ENCODE measurements at places on chromosomes 3 and 15. TPM values are rescaled to one million over a fixed set of nuclear protein-coding genes. Genes with fewer than 3 reads are reported as not detected.
A peak's percentile ranks its signal among the peaks of the same experiment; 100 is the strongest.

Gene ACAA1
- total RNA-seq: 65.8 TPM

- no peaks in the 10 kb centered on the region for H3K4me1 ChIP-seq
- no peaks in the 10 kb centered on the region for H3K27me3 ChIP-seq
- no peak overlapping the region for H3K4me3 ChIP-seq
- DNase-seq: no peak
- no peaks in the 10 kb centered on the region for H3K36me3 ChIP-seq
Measured at GRCh38 chr15:48076454-48076853, 44.3 kb upstream of the SLC24A5 start.

Gene TEX55
- total RNA-seq: not detected

Gene A4GNT
- total RNA-seq: not detected

- H3K36me3 ChIP-seq: no peaks in the 10 kb centered on the region
- H3K27ac ChIP-seq: no peak overlapping the region
- peaks cover 51% of the 10 kb centered on the region for H3K27me3 ChIP-seq
- no peaks in the 10 kb centered on the region for H3K4me1 ChIP-seq
Measured at GRCh38 chr15:29140475-29141307, 128.9 kb downstream of the NSMCE3 start.

Gene CCR9
- not detected for total RNA-seq

DNA sequence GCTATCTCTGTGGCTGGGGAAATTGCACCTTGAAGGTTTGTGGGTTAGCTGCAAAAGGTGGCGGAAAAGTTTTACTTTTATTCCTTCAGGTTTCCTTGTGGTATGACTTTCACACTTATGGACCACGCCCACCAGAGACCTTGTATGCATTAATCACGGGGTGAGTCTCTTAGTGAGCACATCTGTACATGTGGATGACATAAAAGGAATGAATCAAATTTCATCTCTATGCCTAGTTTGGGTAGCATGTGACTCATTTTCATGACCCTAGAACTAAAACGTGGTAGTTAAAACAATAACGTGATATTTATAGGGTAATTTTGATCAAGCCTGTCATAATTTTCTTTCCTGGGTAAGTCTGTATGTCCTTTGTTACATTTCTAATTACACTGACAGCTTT is 141.7 kb downstream of the PDCD6IP start:
- H3K27ac ChIP-seq: no peak overlapping the region
- no peak overlapping the region for H3K4me3 ChIP-seq
- H3K4me1 ChIP-seq: no peaks in the 10 kb centered on the region
- no peaks in the 10 kb centered on the region for H3K27me3 ChIP-seq
- no peaks in the 10 kb centered on the region for H3K36me3 ChIP-seq

DNA sequence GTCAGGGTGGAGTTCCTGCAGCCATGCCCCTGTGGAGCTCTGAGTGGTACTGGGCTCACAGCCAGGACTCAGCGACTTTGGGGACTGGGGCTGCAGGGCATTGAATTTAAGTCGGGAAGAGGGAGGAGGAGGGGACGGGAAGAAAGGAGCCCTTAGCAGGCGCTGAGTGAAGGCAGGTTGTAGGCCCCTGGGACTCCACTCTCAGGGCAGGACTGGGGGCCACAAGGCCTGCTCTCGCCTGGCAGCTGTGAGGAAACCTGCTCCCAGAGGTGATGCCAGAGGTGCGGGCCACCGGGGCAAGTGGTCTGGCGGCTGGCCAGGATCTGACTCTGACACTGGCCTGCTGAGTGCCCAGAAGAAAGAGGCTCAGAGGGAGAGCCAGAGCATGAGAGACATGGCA is 73.5 kb downstream of the EPHB3 start:
- no peak overlapping the region for H3K27ac ChIP-seq
- H3K4me3 ChIP-seq: no peak overlapping the region
- H3K27me3 ChIP-seq: no peaks in the 10 kb centered on the region

GRCh38 chr3:120418446-120418845 is 32.3 kb downstream of the FSTL1 start:
- no peak overlapping the region for H3K4me3 ChIP-seq
- H3K27ac ChIP-seq: no peak overlapping the region
- no peak for DNase-seq
- peaks cover 11% of the 10 kb centered on the region for H3K4me1 ChIP-seq

- H3K36me3 ChIP-seq: no peaks in the 10 kb centered on the region
- no peaks in the 10 kb centered on the region for H3K27me3 ChIP-seq
- peak overlapping the region; percentile 86 for H3K27ac ChIP-seq
Measured at GRCh38 chr3:105365391-105366325, 1.1 kb upstream of the ALCAM start.

Gene THBS1
- 406 TPM for total RNA-seq

Gene RTP4
- 0.90 TPM for total RNA-seq

DNA sequence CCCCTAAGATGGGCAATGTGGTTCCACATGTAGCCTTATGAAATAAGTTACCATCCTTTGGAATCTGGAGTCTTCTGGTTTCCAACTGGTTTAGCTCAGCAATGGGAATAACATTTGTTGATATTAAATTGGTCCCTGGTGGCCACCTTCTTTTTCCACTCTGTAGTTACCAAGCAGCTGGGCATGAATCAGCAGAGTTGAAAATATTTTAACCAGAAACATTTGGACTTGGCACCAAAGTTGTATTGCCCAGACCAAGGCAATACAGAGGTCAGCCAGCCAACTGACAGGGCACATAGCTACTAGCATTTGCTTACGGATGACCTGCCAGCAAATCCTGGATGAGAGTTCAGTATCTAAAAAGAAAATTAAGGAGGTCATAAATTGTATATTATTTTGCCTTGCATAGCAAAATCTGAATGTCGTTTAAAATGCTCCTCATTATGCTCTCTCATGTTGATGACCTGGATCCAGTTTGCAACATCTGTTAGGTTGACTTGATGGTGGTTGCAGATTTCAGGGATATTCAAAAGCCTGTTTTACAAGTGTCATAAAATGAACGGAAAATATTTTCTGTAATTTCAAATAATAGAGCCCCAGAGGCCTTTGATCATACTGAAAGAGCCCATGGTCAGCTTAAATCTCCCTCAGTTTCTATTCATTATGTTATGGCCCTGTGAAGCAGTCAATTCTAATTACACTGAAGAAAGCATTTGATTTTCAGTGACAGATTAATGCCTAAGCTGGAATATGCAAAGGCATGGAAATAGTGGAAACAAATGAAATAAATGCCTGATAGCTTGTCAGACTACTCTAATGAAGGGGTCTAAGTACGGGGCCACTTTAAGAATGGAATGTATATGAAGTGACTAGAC is 54.6 kb downstream of the PPM1L start:
- H3K4me1 ChIP-seq: no peaks in the 10 kb centered on the region
- DNase-seq: no peak
- no peaks in the 10 kb centered on the region for H3K27me3 ChIP-seq
- no peak overlapping the region for H3K27ac ChIP-seq

- H3K27ac ChIP-seq: no peak overlapping the region
- H3K4me3 ChIP-seq: no peak overlapping the region
- H3K36me3 ChIP-seq: no peaks in the 10 kb centered on the region
- no peaks in the 10 kb centered on the region for H3K27me3 ChIP-seq
- DNase-seq: no peak
Measured at GRCh38 chr15:42079401-42079908, 14.9 kb downstream of the PLA2G4D start.

Gene STARD5
- total RNA-seq: 0.41 TPM

DNA sequence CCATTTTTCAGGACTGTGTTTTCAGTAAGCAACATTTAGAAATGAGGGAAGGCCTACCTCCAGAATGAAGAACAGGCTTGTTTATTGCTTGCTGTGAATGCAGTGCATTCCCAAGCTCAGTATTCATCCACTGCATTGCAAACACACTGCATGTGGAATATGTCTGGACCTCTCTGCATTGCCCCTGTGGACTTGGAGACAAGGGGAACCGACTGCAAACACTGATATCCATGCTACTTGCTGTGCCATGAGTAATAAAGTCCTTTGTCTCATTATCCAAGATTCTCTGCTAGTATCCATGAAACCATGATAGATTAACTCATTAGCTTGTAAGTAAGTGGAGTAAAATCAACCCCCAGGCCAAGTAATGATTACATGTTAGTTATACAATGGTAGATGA is 301.2 kb upstream of the NR2E3 start:
- no peak for DNase-seq
- no peaks in the 10 kb centered on the region for H3K36me3 ChIP-seq
- H3K27me3 ChIP-seq: no peaks in the 10 kb centered on the region
- H3K4me1 ChIP-seq: no peaks in the 10 kb centered on the region

DNA sequence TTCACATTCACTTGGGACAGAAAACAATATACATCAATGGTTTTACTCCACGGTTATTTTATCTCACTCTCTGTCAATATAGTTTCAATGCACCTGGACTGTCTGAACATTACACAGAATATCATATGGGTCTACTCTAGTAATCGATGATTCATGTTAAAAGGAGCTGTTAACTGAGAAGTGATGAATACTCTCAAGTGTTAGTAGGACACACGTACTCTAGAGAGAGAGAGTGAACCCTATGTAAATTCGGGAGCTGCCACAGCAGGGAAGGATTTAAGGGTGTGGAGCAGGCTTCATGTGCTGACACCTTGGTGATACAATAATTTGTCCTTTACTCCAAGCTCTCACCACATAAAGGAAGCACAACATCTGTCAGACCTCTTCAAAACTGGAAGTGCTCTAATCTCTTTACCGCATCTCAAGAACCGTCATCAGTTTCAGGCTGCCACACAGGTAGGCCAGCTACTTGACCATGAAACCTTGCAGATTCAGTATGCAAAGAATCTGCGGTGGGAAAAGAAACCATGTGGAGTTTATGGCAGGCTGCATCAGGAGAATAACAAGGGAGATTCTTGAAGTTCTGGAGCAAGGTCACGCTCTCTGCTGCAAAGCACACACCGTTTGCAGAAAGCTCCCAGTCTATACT is 199.2 kb upstream of the TMC3 start:
- DNase-seq: no peak
- H3K4me3 ChIP-seq: no peak overlapping the region
- no peaks in the 10 kb centered on the region for H3K27me3 ChIP-seq
- no peaks in the 10 kb centered on the region for H3K4me1 ChIP-seq

DNA sequence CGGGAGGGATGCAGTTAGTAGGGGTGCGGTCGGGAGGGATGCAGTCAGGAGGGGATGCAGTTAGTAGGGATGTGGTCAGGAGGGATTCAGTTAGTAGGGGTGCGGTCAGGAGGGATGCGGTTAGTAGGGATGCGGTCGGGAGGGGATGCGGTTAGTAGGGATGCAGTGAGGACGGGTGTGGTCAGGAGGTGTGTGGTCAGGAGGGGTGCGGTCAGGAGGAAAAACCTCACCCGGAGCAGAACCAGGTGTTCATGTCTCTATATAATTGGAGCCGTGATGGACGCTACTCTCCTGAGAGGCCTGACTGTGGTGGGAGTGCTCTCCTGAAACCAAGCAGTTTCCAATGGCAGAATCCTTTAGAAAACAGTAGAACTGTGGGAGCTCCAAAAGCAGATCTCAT is 95.8 kb downstream of the BDH1 start:
- no peak overlapping the region for H3K4me3 ChIP-seq
- H3K36me3 ChIP-seq: no peaks in the 10 kb centered on the region
- H3K27ac ChIP-seq: 0 out of 2 replicates have a peak overlapping the region, but pooled peaks have one; percentile 5
- peaks cover 44% of the 10 kb centered on the region for H3K4me1 ChIP-seq
- H3K27me3 ChIP-seq: no peaks in the 10 kb centered on the region

DNA sequence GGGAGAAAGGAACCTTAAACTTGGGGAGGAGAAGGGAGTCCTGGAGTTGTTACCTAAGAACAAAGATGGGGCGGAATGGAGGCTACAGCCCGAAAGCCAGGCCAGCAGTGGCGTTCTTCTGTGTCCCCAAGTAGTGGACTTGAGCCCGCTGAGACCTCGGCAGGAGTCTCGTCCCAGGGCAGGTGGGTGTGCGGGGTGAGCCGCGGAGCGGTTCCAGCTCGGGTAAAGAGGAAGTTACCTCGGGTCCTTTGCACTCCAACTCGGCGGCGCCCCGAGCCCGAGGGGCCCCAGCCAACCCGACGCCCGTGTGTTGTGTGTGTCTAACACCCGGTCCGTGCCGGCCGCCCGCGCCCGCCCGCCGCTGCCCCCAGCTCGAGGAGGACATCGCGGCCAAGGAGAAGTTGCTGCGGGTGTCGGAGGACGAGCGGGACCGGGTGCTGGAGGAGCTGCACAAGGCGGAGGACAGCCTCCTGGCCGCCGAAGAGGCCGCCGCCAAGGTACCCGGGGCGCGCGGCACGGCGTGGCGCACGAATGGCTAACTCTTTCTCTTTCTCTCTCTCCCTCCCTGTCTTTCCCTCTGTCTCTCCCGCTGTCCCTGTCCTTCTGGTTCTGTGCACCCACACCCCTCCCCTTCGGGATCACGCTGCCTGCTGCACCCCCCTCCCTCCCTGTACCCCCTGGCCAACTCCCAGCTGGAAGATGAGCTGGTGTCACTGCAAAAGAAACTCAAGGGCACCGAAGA is 959 bp downstream of the TPM1 start:
- peak overlapping the region; percentile 93 for H3K27ac ChIP-seq
- H3K4me3 ChIP-seq: peak overlapping the region; percentile 80
- DNase-seq: no peak
- H3K27me3 ChIP-seq: no peaks in the 10 kb centered on the region
- H3K4me1 ChIP-seq: peaks cover 57% of the 10 kb centered on the region

DNA sequence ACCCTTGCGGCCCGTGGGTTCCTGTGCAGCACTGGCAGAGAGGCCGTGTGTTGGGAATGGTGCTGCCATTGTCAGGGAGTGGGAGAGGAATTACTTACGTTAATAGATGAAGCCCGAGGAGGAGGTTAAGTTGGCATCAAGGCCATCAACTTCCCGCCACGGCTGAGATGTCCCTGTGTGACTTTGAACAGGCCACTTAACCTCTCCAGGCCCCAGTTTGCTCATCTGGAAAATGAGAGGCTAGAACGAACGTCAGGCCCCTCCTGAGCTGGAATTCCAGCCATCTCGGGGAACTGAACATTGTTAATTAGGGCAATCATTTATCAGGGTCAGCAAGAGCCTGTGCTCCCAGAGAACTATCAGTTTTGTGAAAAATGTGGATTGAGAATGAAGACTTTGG is 91.4 kb upstream of the MYZAP start:
- DNase-seq: no peak
- H3K36me3 ChIP-seq: no peaks in the 10 kb centered on the region
- H3K4me3 ChIP-seq: no peak overlapping the region
- H3K4me1 ChIP-seq: peaks cover 29% of the 10 kb centered on the region
- no peak overlapping the region for H3K27ac ChIP-seq

DNA sequence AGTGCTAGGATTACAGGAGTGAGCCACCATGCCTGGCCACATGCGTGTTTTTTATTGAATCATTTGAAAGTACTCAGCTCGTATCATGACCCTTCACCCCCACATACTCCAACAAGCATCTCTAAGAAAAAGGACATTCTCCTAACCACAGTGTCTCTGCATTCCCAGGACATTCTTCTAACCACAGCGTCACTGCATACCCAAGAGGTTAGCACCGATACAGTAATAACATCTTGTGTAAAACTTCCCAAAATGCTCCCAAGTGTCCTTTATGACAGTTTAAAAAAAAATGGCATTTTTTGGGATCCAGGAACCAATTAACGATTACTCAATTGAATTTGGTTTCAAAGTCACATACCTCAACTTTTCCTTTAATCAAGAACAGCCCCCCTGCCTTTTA is 39.6 kb downstream of the FLNB start:
- DNase-seq: peak; percentile 86
- H3K4me1 ChIP-seq: peaks cover 72% of the 10 kb centered on the region
- H3K27me3 ChIP-seq: no peaks in the 10 kb centered on the region
- no peak overlapping the region for H3K4me3 ChIP-seq
- peak overlapping the region; percentile 99 for H3K27ac ChIP-seq

- no peaks in the 10 kb centered on the region for H3K4me1 ChIP-seq
- H3K36me3 ChIP-seq: no peaks in the 10 kb centered on the region
- no peak for DNase-seq
- H3K27me3 ChIP-seq: no peaks in the 10 kb centered on the region
- H3K27ac ChIP-seq: no peak overlapping the region
Measured at GRCh38 chr15:25244731-25245585, 193.9 kb downstream of the UBE3A start.

Gene SEMA6D
- total RNA-seq: not detected

Gene MOBP
- total RNA-seq: not detected
